T follicular helper cell (primary cell): ENCODE measurements at places on chromosomes 4 and X.

DNA sequence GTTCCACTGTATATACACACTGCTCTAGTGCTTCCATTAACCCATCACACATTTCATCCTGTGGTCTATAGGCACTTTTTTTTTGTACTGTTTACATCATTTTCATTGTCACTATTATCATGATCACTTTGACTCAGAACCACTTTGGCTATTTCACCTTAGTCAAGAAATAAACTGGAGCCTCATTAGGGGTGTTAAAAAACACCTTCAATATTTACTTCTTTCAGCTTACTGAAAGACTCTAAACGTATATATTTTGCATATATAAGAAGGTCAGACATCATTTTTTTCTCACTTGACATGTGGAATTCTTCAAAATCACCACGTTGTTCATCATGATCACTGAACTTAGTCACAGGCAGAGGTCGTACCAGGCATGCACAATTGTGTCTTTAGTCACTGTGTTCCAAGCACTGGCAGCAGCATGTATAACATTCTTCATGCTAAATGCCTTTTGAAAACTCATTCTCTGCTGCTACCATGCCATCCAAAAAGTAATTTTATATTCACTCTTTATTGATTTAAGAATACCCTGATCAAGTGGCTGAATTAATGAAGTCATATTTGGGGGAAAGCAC, 229.2 kb upstream of the ARSJ start:
- DNase-seq: no peak

- no peak for DNase-seq
Observed at GRCh38 chr4:113248320-113248719, 198.9 kb downstream of the ANK2 start.

- no peak for DNase-seq
Observed at GRCh38 chr4:153084224-153084979, 119.8 kb upstream of the TRIM2 start.

GRCh38 chr4:17812125-17812524, 1.3 kb downstream of the NCAPG start:
- DNase-seq: no peak

DNA sequence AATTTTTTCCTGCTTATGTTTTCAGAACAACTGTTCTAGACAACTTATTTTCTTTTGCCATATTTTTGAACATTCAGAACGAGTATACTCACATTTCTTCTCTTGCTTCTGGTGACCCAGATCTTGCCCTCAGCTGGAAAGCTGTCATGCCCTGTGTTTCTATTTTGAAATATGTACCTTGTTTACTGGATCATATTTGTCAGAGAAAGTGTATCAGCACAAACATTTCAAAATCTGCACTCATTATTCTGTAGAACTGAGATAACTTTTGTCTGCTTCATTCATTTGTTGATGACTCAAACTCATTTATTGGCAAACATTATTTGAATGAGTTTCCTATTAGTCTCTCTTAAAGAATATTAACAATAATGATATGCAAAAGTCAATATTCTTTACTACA, 46.2 kb upstream of the FAM9A start:
- DNase-seq: no peak

DNA sequence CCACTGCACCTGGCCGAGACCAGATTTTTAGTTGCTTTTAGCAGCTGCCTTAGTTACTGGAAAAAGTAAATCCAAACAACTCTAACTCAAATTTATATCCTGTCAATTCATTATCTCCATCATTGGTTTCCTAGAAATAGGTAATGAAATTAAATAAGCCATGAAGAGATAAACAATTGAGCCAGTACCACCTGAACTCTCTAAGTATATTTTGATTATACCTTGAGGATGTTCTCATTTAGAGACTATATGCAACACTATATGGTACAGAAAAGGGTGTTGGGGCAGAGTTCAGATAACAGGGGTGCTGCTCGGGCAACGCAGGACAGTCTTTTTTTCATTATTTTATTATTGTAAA, 35.0 kb downstream of the SAT1 start:
- DNase-seq: no peak
